CD4-positive, alpha-beta T cell treated with Interleukin-15 for 4 hours (primary cell): ENCODE measurements at places on chromosomes 2 and 18.

- no peak for DNase-seq
Measured at GRCh38 chr2:65536596-65536995, 104.2 kb upstream of the SPRED2 start.

GRCh38 chr2:79702905-79703304 is 190.1 kb downstream of the CTNNA2 start:
- DNase-seq: no peak

- DNase-seq: no peak
Measured at GRCh38 chr2:212665948-212666347, 127.3 kb upstream of the ERBB4 start.

DNA sequence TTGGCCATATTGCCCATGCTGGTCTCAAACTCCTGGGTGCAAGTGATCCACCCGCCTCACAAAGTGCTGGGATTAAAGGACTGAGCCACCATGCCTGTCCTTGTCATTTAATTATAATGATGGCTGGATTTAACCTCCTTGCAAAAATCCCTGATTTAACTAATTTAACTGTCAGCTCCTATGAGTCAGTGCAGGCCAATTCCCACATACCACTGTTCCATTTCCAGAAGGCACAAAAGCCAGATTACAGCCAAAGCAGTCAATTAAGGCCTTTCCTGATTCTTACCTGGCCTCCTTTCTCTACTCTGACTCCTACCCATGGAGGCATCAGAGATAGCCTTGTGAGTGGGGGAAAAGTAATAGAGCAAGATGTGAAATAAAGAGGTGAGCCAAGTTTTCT is 12.3 kb upstream of the SLC35F5 start:
- no peak for DNase-seq

DNA sequence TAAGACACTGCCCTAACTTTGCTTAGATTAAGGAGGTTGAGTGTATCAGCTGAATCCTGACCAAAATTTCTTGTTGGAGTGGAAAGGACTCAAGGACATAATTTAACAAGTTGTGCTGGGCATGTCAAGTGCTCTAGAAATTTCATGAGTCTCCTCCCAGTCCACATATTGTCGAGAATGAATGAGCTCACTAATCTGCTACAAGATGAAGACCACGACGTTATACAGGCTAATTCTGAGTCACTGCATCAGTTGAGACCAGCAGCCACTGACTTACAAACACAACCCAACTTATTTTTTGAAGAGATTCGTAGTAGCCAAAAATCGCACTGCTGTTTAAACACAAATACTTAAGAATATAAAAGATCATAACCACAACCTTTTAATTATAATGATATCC is 28.7 kb upstream of the SLC8A1 start:
- DNase-seq: no peak

DNA sequence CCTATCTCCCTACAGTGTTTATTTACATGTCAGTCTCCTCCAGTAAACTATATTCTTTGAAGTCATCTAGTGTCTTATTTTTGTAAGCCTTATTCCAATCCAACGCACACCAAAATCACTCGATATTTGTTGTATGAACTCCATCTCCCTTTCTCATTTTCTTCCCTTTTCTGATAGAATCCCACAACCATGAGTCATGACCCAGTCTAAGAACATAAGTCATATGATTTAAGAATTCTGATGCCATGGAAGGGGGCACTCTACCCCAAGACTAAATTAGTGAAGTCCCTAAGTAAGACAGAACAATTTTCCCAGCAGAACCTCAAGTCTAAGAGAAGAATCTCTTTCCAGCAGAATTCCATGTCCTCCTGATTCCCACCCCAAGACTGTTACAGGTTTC is 5.4 kb downstream of the CHMP3 start:
- DNase-seq: no peak

- DNase-seq: no peak
Measured at GRCh38 chr18:35489913-35490490, 7.8 kb downstream of the INO80C start.

DNA sequence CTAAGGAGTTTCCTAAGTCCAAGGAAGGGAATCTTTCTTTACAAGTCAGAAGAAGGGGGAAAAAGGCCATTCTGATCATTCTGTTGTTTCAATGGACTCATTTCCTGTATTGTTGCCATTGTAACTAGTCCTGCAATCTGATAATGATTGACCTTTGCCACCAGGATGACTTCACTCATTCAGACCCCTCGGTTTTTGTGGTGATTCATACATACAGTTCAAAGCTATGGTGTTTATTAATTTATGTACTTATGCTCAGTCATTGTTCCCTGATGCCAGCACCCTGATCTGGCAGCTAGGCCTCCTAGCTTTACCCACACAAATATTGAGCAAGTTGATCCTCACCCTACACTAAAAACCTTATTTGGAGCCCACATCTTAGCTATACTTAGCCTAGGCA is 57.6 kb upstream of the ZNF519 start:
- no peak for DNase-seq

DNA sequence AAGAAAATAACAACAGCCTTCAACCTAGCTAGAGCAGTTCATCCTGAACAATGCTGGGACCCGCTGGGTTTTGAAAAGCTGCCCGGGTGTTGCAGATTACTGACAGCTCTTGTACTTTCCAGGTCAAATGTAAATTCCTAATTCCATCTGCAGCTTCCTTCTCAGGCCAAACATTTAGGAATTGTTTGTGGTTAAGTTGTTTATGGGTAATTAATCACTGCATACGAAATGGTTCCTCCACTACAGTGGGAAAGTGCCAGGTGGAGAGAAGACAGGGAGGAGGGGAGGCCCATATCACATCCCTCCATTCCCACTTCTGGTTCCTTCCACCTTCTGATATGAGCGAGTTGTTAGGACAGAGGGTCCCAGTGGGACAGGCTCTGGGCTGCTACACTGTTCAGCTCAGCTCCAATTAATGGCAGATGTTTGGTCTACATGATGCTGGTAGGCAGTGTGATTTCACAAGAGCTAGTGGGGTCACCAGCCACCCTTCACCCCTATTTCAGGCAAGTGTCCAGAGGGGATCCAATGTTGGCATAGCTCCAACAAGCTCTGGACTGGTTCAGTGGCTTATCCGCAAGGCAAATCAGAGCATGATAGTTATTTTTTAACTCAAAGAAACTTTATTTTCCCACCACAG is 112.9 kb upstream of the ACAA2 start:
- DNase-seq: no peak

GRCh38 chr2:237256887-237257286 is 157.1 kb downstream of the COL6A3 start:
- DNase-seq: no peak

GRCh38 chr18:58803978-58804377 is 60.7 kb upstream of the ZNF532 start:
- no peak for DNase-seq

DNA sequence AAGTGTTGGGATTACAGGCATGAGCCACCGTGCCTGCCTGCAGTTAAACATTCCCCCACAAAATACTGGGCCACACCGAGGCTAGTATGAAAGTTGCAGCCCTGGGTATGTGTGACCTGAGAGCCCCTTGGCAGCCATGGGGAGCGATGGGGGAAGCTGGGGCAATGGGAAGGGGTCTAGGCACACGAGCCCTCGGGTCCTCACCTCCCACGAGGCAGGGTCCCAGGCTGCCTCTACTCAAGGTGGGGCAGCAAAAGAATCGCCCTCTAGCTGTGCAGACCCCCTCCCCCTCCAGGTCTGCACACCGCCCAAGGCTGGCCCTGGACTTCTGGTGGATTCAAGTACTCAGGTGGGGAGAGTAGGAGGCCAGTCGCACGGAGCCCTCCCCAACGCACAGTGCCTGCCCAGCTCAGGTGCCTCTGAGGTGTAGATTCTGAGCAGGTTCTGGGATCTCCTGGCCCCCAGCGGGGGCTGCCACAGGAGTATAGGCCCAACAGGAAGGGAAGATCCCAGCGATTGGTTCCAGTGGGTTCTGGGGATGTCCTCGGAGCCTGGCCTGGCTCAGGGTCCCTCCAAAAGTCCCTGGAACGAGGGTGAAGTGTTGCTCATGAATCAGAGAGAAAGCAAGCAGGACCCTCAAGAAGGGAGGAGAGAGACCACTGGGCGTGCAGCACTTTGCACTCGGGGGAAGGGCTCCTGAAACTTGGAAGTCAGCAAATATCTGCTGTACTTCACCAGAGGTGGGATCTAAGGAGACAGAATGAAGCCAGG is 2.6 kb downstream of the GPR35 start:
- DNase-seq: no peak

GRCh38 chr18:58900015-58900649 is 35.5 kb downstream of the ZNF532 start:
- DNase-seq: no peak

DNA sequence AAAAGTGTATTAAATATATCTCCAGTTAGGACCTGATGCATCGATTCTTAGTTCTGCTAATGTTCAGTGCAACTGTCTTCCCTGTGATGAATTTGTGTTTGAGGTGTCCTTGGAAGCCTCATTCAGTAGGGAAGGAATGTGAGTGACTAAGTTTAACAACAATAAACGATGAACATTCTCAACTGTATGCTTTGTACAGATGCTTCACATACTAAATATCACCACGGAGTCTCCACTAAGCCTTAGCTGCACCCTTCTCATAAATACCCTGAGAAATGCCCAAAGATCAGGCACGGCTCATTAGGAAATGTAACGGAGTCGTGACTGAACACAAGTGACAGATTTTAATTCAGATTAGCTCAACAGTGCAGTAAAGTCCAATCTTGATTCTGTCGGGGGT is 24.4 kb upstream of the AGFG1 start:
- no peak for DNase-seq

DNA sequence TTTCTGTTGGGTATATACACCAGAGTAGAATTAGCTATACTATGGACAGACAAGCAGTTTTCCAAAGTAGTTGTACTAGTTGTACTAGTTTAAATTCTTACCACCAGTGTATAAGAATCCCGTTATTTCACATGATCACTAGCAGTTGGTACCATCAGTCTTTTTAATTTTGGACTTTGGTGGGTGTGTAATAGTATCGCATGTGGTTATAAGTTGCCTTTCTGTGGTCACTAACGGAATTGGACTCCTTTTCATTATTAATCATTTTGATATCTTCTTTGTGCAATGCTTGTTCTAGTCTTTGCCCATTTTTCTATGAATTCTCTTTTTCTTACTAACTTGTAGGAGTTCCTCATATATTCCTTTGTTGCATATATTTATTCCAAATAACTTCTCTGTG is 89.8 kb downstream of the ASXL2 start:
- no peak for DNase-seq

DNA sequence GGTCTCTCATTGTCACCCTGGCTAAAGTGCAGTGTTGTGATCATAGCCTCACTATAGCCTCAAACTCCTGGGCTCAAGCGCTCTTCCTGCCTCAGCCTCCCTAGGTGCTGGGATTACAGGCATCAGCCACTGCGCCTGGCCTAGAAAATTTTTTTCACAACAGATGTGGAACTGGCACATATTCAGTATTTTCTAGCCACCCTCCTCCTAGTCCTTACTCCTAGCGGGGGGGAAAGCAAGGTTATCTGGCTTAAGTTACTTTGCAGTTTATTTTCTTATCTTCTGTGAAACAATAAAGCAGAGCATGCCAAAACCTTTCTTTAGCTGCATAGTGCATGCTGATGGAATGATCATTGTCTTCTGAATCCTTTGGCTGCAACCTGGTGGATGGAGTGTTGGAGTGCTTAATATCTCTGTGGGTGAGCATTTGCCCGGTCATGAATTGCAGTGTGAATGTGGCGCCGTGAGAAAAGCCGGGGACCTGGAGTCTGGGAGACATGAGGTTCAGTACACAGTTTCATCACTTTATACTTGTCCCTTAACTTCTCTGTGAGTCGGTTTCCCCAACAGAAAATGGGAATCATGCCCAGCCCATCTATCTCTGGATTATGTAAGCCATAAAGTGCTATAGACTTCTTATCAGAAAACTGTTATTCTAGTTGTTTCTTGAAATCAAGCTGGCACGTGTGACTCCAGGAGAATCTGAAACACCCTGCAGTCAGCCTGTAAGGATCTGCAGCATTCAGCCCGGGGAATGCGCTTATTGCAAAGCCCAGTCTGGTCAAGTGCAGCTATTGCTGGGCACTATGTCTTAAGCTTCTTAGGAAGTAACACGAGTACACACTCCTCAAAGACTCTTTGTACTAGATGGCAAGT is 38.2 kb upstream of the MAP3K20 start:
- no peak for DNase-seq

DNA sequence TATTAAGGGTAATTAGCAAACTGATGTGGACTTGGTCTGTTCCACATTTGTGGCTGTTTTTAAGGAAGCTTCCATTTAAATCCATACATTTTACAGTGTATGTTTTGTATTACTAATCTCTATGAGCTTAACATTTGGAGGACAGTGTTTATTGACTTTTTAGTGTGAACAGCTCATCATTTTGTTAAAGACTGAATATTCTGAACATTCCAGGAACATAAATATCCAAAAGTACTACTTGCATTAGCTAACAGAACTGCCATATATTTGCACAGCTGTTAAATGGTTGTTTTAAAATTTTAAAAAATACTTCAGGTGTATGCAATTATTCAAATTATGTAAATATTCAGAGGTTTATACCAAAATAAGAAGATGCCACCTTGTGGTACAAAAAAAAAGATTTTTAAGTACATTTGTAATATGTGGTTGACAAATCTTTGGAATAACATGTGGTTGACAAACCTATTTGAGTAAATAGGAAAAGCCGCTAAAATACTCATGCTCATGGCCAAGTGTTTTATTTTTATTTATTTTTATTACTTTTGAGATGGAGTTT is 439.7 kb upstream of the FANCL start:
- DNase-seq: no peak

DNA sequence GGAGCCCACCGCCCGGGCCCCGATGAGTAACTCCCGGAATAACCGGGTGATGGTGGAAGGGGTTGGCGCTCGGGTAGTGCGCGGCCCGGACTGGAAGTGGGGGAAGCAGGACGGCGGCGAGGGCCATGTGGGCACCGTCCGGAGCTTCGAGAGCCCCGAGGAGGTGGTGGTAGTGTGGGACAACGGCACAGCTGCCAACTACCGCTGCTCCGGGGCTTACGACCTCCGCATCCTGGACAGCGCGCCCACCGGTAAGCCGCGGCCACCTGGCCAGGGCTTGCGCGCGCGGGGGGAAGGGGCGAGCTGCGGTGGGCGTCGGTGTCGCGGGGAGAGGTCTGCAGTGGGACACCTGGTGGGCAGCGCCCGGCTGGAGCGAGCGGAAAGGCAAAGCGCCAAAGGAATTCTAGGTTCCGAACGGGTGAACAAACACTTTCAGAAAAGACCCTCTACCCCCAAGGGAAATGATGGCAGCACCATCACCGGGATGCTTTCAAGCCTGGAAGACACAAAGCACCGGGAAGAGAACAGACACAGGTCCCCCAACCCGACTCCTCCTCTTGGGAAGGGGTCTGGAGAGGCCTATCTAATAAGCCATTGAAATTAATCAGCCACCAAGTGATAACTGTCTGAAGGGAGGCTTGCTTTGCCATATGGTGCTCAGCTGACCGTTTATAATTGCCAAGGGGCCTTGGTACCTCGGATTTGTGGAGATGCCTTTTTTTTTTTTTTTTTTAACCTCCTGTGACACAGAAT is 1.1 kb downstream of the MIB1 start:
- DNase-seq: no peak

DNA sequence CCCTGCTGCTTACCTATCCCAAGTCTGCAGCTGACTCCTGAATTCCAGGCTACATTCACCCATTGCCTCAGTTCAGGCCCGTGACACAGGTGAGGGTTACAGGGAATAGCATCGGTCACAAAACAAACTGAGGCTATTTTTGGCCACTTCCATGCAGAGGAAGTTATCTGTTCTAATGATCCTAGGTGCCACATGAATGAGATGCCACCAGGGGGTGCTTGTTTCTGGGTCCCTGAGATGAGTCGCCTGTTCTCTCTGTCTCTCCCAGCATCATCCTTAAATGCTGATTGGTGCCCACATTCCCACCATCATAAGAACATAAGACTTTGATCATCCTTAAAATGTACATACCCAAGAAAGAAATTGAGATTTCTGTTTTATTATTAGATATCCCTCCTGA is 119.0 kb upstream of the CELF4 start:
- no peak for DNase-seq
